ENCODE measurements at places on chromosomes 13 and 19.
A peak's percentile ranks its signal among the peaks of the same experiment; 100 is the strongest.

DNA sequence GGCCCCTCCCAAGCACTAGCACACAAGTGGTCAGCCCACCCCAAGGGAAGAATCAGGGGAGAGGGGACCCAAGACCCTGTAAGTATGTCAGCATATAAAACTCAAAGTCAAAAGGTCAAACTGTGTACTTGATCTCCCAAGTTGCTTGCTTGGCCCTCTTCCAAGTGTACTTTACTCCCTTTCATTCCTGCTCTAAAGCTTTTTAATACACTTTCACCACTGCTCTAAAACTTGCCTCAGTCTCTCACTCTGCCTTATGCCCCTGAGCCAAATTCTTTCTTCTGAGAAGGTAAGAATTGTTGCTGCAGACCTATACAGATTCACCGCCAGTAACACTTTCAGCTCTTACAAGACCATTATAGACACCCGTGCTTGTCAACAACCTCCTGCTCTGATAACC, 15.1 kb upstream of the RNASEH2B start:
- DNase-seq = no peak

DNA sequence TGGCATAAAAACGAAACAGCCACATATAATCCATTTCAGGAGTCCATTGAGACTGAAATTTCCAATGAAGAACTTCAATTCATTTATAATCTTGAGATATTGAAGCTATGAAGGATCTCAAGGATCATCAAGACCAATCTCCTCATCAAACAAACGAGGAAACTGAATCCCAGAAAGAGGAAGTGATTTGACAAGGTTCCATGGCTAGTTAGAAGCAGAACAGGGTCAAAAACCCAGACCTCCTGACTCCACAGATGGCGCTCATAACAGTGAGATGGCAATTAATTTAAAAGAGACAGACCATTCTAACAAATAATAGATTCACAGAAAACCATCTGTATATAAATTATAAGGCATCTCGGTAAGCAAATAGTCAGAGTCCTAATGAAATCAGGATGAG, 229.7 kb downstream of the KCTD12 start:
- DNase-seq = no peak

GRCh38 chr13:49635599-49636433, 7.5 kb downstream of the ARL11 start:
- DNase-seq = no peak

- no peak for DNase-seq
Observed at GRCh38 chr19:46998445-46999125, 21.1 kb upstream of the NPAS1 start.

GRCh38 chr13:32932376-32932775, 83.8 kb upstream of the KL start:
- no peak for DNase-seq

GRCh38 chr13:100106005-100106404, 17.1 kb downstream of the PCCA start:
- no peak for DNase-seq

DNA sequence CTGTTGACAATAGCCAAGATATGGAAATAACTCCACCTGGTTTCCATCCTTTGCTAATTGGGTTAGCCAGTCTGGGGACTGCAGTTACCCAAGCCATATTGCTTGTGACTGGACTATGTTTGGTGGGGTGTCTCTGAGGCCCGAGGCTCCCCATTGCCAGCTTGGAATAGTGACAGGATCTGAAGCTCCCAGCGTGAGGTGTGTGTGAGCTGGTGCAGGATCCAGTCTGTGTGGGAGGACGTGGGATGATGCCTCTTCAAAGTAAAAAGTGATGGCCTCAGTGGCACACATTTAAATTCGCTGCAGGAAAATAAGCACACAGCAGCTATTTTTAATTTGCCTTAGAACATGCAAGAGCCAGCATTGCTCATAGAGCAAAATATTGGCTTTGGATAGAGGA, 75.0 kb downstream of the TEX26 start:
- DNase-seq = no peak

DNA sequence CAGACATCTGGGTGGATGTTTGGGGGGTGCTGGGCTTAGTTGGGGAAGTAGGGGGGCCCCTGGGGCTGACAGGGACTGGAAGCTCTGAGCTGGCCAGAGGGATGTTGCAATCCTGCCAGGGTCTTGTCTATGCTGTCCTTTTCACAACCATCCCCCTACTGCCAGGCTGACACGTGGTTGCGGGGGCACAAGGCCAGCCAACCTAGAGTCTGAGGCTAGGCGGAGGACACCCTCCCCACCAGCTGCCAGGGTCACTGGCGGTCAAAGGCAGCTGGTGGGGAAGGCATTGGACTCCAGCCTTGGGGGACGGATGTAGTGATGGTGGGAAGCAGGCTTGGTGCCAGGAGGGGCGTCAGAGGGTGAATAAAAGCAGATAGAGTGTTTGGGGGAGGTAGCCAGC, 1.6 kb upstream of the APOC1 start:
- DNase-seq = no peak

DNA sequence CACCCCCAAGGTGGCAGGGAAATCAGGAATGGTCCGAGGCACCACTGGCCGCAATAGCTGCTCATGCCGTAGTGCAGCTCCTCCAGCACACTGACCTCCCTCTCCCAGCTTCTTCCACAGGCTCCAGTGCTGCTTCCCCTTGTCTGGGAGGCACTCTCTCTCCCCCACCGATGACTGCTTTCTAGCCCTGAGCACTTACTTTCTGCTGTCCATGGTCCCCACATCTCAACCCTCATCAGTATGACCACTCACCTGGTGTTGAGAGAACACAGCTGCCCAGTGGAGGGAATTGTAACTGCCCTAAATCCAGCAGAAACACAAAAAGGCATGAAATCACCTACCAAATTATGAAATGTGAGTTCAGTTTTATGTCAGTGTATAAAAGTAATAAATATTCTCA, 28.9 kb upstream of the TPP2 start:
- no peak for DNase-seq

DNA sequence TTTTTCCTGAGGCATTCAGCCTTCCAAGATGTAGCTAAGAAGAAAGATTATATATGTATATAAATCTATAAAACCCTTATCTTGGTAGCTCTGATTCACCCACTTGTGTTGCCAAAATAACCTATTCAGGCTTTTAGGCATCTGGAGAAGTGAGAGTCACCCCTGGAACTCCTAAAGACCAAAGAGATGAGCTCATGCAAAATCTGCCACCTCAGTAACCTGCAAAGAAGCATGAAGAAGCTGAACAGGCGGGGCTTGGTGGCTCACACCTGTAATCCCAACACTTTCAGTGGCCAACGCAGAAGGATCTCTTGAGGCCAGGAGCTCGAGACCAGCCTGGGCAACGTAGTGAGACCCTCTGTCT, 393.7 kb downstream of the FOXO1 start:
- no peak for DNase-seq

DNA sequence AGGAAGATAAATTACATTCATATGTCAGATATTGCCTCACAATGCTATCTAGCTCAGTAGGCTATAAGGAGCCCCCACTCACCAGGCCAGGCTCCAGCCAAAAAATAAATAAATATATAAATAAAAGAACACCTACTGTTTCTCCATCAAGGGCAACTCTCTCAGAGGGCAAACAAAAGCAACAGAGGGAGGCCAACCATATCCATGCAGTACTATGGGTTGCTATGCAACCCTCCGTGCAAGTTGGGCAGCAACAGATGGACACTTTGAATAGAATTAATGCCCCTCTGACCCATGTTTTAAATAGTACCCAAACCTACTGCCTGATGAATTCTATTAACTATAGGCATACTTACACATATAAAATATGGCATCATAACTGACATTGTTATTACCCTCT, 279.8 kb upstream of the EDNRB start:
- no peak for DNase-seq

DNA sequence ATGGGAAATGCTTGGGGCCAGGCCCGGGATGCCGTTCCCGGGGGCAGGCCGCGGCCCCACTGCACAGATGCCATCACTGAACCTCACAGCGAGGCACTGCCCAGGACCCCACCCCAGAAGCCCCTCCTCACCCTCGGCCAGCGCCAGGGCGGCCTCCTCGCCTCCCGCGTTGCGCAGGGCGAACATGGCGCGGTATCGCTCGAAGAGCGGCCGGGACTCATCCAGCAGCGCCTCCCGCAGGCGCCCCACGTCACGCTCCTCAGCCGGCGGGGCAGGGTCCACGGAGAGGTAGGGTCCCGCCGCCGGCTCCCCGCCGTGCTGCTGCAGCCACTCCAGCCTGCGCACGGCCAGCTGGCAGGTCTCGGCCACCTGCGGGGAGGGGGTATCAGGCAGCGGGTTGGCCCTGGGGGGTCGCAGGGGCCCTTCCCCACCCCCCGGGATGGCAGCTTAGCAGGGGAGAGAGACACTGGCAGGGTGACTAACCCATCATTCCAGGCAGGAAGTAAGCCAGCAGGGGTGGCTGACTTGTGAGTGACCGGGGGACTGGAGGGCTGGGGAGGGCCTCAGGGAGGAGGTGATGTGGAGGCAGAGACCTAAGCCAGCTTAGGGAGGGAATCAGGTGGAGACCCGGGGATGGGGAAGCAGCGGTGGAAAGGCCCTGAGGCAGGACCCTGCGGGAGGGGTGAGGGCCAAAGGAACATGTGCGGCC, 8.2 kb downstream of the DOHH start:
- DNase-seq = no peak

DNA sequence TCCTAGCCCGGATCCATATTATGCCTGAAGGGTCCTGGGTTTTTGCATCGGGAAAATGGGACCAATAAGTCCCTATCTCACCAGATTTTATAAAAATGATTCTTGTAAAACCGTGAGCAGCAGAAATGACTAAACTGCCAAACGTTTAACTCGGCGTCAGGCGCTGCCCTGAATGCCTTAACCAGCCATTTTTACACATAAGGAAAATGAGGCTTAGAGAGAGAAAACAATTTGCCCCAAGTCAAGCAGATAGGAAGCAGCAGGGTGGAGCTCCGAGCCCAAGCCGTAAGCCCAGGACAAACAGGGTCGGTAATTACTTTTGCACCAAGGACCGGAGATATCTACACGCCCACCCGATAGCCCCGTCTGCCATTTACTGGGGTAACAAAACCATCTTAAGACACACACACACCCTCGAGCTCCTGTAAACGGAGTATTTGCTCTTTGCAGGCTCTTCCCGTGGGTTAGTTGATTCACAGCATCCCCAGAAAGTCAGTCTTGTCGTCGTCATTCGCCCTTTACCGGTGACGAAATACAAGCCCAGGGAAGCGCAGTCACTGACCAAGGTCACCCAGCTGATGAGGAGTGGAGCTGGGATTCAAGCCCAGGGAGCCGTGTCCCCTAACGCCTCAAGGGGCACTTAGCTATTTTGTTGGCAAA, 16.0 kb upstream of the MRI1 start:
- peak; percentile 48 for DNase-seq

GRCh38 chr13:21573920-21574712, 29.9 kb downstream of the MICU2 start:
- no peak for DNase-seq

DNA sequence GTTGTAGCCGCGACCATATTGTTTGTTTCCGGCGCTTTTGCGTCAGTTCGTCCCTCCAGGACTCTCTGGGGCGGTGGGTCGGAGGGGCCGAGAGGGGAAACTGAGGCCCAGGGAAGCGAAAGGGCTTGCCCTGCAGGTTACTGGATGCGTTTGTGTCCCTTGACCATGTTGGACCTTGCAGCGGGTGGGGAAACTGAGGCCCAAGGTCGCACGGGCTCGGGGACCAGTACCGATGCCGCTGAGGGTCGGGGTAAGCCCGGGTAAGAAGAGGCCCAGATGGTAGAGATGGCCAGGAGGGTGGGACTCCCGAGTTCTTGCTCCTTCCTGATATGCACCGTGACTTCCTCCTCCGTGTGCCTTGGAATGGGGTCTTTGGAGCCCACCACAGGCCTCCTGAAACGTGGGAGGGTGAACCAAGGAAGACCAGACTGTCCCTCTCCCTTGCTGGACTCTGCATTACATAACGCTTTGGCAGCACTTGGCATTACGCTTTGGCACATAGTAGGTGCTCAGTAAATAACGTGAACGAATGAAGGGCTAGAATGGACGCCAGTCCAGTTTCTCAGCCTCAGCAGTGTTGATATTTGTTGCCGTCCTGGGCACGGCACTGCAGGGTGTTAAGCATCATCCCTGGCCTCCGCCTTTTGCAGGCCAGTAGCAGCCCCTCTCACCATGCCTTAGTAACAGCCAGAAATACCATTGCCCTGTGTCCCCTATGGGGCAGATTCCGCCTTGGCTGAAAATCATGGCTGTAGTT, 743 bp downstream of the CHAF1A start:
- DNase-seq = no peak

DNA sequence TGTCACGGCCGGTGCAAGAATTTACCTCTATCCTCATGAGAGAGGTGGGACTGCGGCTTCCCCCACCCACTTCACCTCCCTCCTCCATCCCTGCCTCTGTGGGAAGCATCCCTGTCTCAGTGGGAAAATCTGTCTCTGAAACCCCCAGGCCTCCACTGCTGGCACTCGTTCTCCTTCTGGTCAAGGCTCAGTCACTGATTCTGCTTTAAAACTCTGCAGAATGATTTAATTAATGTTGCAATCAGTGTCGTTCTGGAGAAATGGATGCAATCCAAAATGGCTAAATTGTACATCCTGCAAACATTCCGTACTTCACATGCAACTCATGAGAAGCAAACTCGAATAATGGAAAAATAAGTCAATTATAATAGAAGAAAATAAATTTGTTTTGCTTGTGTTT, 5.6 kb downstream of the RASL11A start:
- DNase-seq = no peak

GRCh38 chr19:43781630-43782310, 997 bp upstream of the KCNN4 start:
- DNase-seq = no peak

GRCh38 chr13:67224148-67224846, 5.8 kb downstream of the PCDH9 start:
- DNase-seq = peak; percentile 95

DNA sequence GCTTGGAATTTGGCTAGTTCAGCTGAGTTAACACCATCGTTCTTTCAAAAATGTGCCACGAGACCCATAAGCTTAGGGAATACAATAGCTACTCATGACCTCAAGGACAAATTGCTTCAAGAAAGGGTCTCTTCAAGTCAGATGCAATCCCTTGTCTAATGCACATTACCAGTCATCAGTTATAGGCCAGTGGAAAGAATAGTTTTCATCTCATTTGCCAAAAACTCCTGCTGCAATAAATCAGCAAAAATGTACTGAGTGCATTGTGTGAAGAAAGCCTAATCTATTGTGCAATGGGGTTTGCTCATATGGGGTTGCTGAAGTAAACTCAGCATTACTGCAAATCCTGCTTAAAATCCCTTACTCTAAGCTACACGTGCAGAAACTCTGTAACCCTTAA, 208.3 kb upstream of the NBEA start:
- DNase-seq = no peak

GRCh38 chr13:23776698-23777574, 112.3 kb downstream of the MIPEP start:
- DNase-seq = no peak

- DNase-seq = no peak
Observed at GRCh38 chr13:82248762-82249161, 1633.5 kb downstream of the SLITRK1 start.

GRCh38 chr19:49812997-49813861, at the start of gene FUZ:
TSS of gene FUZ (minus strand) at chr19:49813292. CDS start at chr19:49813106, 186 bp downstream.
- DNase-seq = peak; percentile 99

DNA sequence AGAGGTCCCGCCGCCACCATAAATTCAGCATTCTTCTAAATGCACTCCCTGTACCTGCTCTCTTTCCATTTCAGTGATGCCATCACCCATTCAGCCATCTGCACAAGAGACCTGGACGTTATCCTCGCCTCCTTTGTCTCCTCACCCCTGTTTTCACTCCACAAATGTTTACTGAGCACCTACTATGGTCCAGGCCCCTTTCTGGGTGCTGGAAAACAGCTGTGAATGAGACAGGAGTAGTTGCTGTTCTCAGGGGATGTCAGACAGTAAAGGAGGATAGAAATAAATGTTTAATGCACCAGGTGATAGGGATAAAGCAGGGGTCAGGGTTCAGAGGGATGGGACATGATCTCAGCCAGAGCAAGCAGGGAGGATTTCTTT, 3.3 kb downstream of the AP1M1 start:
- no peak for DNase-seq

Measured in NCI-H2171 treated with DMSO at 0.1 percent for 48 hours (cell line).